ENCODE measurements at places on chromosomes 11 and 22.

DNA sequence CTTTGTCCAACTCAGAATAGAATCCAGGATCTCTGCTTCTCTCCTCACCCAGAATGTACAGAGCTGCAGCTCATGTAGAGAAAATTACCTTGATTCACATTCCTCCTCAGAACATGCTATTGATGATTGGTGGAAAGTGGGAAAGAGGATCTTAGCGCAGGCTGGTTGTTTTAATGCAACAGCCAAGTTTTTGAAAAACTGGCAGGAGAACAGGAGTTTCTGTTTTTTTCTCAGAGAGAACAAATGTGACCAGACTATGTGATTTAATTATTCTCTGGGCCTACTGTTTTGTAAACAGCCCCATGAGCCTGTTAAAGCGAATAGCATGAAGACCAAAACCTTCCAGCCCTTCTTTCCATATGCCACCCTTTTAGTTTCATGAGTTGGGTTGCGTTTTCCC lies 19.1 kb upstream of the IL18BP start:
- no peak for DNase-seq

DNA sequence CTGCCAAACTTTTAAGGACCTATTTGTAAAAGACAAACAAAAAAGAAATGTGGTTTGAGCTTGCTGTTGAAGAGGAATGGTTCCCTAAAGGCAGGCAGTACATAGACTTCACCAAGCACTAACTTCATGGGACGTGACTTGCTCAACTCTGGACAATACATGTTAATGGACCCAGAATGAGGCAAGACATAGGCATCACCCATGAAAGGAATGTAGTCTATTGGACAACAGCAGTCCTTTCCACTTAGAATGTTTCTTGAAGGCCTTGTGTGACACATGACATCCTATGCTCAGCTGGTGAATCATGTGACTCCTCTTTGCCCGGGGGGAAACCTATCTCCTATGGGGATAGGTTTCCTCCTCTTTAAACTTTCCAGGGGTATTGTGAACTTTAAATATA lies 246.4 kb upstream of the BLID start:
- DNase-seq = no peak

DNA sequence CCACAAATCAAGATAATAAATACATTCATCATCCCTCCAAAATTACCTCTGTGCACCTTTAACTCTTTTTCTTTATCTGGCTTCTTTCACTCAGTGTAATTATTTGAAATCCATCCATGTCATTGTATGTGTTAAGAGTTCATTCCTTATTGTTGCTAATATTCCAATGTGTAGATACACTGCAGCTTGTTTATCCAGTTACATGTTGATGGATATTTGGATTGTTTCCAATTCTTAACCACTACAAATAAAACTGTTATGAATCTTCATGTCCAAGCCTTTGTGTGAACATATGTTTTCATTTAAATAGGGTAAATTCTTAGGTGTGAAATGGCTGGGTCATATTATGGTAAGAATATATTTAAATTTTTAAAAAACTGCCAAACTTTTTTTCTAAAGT lies 323.3 kb upstream of the NCAM1 start:
- no peak for DNase-seq

DNA sequence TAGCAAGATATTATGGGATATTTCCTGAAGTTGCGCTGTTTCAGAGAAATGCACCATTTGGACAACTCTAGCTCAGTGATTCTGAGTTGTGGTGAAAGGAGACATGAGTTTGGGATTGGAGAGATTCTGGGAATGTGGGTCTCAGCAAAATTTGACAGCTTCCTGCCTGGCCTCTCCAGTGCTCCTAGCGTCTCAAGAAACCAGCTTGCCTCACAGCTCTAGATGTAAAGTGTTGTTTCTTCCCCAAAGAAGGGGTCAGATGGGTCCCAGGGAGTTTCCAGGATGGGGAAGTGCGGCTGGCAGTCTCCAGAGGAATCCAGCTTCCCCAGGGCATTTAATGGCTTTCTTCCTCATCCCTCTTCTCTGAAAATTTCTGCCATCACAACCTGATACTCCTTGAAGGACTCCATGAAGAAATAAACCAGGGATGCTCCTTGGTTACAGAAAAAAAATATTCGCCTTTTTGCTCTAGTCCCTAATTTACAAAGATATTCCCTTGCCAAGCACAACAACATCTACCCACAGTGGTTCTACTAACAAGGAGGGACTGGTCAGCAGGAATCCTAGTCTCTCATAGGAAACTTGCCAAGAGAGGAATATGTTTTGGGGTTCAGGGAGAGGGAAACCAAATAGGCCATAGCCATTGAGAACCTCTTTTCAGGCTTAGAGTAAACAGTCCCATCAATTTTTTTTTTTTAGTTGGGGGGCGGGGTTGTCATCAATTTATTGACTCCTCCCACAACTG lies 185.4 kb upstream of the E2F8 start:
- no peak for DNase-seq

DNA sequence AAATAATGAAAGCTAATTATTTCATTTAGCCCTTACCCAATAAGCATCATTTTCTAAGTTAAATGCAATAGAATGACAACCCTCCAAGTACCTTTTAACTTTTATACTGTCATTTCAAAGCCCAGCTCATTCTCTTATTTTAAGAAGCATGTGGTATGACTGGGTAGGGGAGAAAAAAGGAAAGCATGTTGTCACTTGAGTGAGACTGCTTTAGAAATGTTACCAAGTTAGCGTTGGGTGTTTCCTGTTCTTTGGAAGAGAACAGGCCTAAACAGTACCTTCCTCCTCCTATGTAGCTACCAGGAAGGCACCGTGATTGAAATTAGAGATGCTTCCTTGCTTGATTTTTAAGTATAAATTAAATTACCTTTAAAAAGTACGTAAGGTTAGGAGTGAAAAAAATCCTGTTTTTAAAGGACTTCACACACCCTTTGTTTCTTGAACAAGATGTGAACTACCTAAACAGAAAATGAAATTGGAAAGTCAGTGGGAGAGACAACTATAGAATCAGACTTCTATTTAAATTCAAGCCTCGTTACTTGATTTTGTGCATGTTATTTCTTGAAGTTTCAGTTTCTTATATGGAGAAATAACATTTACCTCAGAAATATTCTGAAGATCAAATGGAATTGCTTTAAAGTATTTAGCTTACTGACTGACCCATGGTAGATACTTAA lies 741 bp upstream of the CNTF start:
- DNase-seq = peak; percentile 39

DNA sequence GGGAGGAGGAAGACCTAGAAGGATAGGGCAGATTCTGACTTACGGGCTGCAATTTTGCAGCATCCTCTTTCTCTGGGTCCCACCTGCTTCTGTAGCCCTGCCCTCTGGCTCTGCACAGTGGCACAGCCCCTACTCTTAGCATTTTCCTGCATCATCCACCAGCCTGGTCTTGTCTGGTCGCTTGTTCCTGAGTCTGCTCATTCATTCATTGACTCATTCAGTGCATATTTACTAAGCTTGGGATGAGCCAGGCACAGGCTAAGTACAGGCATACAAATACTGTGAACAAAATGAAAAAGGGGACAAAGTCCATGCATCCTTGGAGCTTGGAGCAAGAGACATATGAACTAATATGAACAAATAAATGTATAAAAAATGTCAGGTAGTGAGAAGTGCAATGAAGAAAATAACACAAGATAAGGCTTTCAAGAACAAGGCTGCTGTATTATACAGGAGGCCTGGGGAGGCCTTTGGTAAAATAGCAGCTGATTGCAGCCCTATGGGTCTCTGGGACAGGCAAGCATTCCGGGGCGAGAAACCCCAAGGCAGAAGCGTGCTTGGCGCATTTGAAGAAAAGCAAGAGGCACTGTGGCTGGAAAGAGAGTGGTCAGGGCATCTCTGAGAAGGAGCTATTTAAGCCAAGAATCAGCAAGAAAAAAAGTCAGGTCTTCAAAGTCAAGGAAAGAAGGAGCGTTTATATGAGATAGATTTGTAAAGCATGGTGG lies 108.0 kb upstream of the ALX4 start:
- no peak for DNase-seq

Data from GM12865 (cell line).